NCI-H1436 (cell line): ENCODE measurements at places on chromosomes 6 and 20.

DNA sequence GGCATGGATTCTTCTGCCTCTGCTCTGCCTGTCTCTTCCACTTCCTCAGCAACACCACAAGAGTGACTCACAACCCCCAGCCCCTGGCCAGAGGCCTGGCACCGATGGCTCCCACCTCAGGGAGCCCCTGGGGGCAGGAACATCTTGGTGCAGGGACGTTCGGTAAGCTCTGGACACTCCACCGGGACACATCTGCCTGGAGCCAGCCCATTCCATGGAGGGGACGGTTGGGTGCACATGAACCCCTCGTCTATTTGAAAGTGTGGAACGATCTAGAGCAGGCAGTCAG is 246.5 kb downstream of the ERMARD start:
- DNase-seq: no peak

- DNase-seq: peak; percentile 0
These were observed 727 bp downstream of the EDEM2 start for GRCh38 chr20:35146299-35146919.

GRCh38 chr20:23131766-23132165 is 45.6 kb upstream of the CD93 start:
- DNase-seq: no peak

DNA sequence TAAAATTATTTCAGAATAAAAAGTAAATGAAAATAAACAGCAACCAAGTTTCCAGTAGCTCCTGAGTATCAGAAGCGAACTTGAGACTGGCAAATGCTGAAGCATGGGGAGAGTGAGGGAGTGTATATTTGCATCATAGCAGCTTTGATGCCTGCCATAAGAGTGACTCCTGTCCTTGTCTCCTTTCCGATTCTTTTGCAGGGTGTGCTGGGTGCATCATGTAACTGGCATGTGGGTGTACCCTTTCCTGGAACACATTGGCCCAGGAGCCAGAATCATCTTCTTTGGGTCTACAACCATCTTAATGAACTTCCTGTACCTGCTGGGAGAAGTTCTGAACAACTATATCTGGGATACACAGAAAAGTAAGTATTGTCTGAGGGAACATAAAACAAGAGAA is 117.4 kb downstream of the ADAT2 start:
- no peak for DNase-seq

DNA sequence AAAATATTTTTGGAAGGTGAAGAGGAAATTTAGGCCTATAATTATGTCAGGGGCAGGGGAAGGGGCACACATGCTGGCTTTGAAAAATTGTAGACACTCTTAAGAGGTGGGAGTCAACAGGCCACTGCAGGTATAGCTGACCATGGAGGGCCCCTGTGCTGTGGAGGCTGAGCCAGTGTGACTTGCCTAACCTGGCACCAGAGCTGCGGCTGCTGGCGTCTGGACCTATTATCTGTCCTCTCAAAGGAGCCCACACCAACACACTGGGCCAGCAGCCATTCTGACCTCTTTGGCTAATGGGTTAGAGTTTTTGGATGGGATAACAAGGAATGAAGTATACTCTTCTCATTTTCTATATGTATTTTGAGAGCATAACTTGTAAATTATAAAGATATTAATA is 4.5 kb downstream of the GID8 start:
- no peak for DNase-seq

GRCh38 chr6:19299129-19299528 is 538.0 kb upstream of the ID4 start:
- DNase-seq: peak; percentile 31

DNA sequence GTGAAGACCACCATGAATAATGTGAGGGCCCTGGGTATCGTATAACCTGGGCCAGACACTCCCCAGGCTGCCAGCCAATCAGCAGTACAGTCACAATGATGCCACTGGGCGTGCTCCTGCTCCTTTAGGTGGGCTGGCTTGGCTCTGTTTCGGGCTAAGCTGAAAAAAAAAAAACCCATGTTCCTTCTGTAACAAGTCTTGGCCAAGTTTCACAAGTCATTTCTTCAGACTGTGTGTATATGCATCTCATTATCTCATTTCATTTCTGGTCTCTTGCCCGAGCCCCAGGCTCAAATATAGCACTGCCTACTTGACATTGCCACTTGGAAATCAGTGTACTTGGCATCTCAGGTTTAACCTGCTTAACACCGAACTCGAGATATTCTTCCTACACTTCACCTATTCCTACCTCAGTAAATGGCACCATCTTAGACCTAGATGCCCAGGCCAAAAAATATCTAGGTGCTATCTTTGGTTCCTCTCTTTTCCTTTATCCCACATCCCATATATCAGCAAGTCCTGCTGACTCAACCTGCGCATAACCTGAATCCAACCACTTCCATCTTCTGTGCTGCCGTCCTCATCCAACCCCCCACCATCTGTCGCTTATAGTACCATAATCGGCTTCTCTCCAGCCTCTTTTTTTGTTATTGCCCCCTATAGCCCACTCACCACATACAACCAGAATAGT is 1.8 kb downstream of the UQCC2 start:
- DNase-seq: no peak

DNA sequence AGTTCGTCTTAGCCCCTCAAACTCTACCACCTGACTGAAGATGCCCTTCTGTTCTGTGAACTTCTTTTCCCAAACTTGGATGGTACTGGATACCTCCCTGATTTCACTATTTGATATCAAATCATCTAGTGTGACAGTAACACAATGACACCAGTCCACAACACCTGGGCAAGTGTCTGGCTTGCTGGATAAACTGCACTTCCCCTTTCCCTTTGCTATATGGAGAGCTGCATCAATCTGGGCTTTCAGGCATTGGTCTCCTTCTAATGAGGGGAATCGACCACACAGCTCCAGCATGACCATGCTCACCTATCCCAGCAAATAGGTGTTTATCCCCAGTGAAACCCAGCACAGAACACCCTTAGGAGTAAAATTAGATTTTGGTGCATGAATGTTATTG is 3.1 kb downstream of the F13A1 start:
- no peak for DNase-seq

- no peak for DNase-seq
These were observed 246.1 kb upstream of the RIN2 start for GRCh38 chr20:19511931-19512330.

- DNase-seq: no peak
These were observed 1.2 kb downstream of the PSMB8 start for GRCh38 chr6:32842690-32843089.

DNA sequence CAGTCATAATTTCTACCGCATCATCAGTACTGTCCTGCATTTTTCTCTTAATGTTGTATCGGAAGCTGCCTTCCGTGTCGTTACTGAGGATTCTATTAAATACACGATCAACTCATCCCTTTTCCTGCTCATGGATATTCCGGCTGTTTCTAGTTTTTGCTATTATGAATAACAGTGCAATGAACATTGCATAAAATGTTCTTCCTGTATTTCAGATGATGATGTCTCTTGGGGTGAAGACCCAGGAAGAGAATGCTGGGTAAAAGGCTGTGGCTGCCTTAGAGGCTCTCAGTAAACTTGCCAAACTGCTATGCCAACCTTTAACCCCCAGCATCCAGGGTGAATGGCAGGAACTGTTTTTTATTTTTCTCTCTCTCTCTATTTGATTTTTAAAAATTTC is 24.1 kb upstream of the EPB41L1 start:
- no peak for DNase-seq

DNA sequence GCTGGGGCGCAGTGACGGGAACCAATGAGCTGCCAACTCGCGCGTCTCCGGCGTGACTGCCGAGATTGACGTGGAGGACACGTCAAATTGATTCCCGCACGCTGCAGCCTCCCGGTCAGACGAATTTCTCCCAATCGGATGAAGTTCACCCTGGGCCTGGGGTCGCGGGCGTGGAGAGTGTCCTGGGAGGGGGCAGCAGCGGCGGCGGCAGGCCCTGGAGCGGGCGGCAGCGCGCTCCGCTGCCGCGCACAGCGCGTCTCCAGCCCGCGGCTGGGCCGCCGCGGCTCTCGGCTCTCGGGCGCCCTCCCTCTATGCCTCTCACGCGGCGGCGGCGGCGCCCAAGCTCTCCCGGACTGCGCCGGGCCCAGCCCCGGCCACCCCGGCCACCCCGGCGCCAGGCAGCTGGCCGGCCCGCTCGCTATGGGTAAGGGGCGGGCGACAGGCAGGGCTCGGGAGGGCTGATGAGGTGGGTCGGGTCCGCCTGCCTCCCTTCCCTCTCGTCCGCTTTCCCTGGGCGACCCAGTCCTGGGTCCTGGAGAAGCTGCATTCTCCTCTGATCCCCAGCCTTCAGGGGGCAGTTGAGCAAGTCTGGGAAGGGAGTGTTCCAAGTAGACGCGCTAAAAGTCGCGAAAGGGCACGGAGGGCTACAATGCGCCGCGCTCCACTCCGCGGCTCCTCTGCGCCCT is at the start of gene PAX1:
Gene PAX1 (plus strand): TSS at position 90 of the 686 bp plus-strand sequence. CDS start 49 bp downstream, at position 139.
- DNase-seq: no peak

DNA sequence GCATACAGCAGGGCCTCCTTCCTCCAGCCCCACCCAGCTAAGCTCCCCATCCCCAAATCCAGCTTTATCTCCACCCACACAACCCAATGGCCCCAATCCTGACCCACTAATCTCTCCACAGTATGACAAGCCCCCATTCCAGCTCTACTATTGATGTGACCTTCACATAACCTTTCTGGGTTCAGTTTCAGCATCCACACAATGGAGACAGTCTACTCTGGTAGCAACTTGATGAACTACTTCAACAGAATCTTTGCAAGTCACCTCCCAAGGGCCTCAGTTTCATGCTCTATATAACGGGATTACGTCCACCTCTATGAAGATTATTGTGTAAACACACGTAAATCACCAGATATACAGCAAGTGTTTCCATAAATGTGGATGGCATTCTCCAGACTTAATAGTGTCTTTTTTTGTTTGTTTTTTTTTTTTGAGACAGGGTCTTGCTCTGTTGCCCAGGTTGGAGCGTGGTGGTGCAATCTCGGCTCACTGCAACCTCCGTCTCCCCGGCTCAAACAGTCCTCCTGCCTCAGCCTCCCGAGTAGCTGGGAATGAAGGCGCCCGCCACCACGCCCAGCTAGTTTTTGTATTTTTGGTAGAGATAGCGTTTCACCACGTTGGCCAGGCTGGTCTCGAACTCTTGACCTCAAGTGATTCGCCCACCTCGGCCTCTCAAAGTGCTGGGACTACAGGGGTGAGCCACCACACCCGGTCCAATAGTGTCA is 1.4 kb downstream of the AHCY start:
- DNase-seq: no peak

DNA sequence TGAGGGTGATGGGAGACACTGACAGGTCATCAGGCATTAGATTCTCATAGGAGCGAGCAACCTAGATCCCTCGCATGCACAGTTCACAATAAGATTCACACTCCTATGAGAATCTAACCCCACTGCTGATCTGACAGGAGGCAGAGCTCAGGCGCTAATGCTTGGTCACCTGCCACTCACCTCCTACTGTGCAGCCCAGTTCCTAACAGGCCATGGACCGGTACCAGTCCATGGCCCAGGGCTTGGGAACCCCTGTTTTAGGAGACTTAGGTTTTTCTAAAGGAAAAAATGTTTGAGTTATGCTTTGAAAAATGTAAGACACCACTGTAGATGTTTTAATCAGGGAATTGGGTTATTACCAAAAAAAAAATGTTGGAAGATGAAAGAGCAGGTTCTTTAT is 6.7 kb downstream of the HLA-E start:
- no peak for DNase-seq
